LoVo (cell line): ENCODE measurements at places on chromosomes 1 and 21.

GRCh38 chr1:22790232-22791008, 79.8 kb downstream of the EPHB2 start:
- DNase-seq = no peak

GRCh38 chr1:151716771-151717631, at the start of gene CELF3:
Gene CELF3 (minus strand): TSS chr1:151716803. CDS start chr1:151716020, 783 bp downstream.
- DNase-seq = no peak

- no peak for DNase-seq
Observed at GRCh38 chr21:25350056-25350455, 257.2 kb downstream of the MRPL39 start.

DNA sequence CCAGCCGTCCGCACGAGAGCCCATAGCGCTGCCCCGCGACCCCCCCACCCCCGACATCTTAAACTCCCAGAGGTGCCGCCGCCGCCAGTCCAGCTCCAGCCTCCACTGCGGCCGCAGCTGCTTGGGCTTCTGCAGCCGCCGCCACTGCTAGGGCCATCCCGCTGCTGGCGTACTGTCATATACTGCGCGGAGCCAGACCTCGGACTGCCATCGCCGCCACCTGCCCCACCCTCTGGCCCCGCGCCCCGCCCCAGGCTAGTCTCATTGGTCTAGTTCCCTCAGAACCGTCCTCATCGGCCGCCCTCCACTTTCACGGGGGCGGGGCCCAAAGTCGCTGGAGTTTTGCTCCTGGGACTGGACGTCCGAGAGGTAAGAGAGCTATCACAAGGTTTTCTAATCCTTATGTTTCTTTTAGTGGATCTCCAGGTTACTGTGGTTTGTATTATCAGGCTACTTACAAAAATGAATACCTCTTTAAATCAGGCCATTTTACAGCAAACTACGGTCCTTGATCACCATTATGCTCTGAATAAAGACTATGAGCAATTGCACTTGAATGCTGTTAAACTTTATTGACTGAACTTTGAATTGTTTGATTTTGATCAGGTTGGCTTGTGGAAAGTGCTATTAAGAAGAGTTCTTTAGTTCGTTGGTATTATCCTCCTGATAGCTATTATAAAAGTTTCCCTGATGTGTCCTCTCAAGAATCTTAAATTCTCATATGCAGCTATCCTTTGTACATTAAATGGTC, 2.8 kb upstream of the CD1D start:
- DNase-seq = peak; percentile 78

DNA sequence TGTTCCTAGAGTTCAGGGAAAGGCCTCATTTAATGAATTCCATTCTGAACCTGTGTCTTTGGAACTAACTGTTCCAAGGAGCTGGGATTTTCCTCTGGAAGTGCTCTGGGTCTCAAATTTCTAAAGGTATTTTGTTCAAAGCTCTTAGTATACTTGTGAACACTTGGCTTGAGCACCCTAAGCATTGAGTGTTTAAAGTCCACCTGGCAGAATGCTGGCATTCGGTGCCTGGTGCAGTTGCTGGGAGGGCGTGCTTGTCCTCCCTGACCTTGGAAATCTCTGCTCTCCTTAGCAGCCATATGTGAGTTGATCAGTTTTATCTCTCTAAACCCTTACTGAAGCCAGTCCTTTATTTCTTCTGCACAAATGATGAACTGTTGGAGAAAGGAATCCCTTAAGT, 3.0 kb downstream of the MTARC2 start:
- no peak for DNase-seq

GRCh38 chr1:30909365-30910068, 959 bp upstream of the SDC3 start:
- no peak for DNase-seq

- DNase-seq = no peak
Observed at GRCh38 chr1:19734472-19734999, 65.2 kb downstream of the TMCO4 start.
